NCI-H1436 treated with DMSO at 0.1 percent for 48 hours (cell line): ENCODE measurements at places on chromosomes 11 and 22.
A peak's percentile ranks its signal among the peaks of the same experiment; 100 is the strongest.

DNA sequence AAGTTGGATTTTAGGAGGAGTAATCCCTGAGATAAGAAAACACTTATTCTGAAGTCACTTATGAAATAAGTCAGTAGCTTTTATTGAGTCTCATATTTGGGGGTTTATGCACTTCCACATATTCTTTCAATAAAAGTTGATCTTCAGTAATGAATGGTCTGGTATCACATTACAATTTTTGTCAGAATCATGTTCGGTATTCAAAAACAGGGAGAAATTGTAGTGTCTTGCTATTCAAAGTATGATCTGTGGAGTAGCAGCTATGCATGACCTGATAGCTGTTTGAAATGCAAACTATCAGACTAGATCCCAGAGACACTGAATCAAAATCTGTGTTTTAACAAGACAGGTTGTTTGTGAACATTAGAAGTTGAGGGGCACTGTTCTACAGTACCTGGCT lies 857.6 kb downstream of the METTL15 start:
- no peak for DNase-seq

DNA sequence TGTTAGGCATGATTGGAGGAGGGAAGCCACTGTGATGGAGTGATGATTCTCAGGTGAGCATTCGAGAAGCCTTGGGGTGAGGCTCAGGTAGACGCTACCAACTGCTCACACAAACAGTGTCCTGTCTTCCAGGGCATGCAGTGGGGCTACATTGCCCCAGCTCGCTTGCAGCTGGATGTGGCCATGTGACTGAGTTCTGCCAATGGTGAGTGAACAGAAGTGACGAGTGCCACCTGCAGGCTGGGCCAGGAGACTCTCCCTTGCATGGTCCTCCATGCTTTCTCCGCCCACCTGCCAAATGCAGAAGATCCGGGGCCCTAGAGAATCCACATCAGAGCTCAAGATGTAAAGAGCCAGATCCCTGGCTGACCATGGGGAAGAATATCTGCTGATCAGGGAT lies 195.9 kb downstream of the BCR start:
- DNase-seq, result no peak

- no peak for DNase-seq
Observed at GRCh38 chr11:17563231-17563646, 16.2 kb downstream of the OTOG start.

- no peak for DNase-seq
Observed at GRCh38 chr11:26142891-26143290, 189.0 kb upstream of the ANO3 start.

DNA sequence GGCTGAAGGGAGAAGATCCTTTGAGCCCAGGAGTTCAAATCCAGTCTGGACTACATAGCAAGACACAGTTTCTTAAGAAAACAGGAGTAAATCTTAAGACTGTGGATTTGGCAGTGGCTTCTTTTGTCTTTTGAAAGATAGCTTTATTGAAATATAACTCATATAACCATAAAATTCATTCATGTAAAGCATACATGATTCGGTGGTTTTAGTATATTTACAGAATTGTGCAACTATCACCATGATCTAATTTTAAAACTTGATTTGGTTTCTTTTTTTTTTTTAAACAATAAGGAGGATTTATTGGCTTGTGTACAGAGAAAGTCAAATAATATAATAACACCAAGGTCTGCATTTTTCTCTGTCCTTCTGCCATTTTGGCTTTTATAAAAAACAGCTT lies 23.1 kb upstream of the PSMA1 start:
- DNase-seq, result no peak

- no peak for DNase-seq
Observed at GRCh38 chr11:92224054-92224406, 588 bp upstream of the FAT3 start.

DNA sequence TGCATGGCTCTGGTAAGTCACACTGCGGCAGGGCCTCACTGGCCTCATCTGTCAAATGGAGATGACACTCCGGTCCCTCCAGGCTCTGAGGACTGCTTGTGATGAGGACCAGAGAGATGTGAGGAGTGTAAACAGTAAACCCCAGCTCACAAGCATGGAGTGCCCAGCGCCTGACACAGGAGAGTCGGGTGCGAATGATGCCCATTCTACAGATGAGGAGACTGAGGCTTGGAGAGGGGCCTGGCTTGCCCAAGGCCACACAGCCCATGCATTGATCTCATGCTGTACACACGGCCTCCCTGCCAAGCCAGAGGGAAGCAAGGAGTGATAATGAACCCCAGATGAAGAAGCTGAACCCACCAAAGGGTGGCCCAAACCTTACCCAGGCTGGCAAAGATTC lies 37.2 kb downstream of the ELFN2 start:
- DNase-seq, result no peak

DNA sequence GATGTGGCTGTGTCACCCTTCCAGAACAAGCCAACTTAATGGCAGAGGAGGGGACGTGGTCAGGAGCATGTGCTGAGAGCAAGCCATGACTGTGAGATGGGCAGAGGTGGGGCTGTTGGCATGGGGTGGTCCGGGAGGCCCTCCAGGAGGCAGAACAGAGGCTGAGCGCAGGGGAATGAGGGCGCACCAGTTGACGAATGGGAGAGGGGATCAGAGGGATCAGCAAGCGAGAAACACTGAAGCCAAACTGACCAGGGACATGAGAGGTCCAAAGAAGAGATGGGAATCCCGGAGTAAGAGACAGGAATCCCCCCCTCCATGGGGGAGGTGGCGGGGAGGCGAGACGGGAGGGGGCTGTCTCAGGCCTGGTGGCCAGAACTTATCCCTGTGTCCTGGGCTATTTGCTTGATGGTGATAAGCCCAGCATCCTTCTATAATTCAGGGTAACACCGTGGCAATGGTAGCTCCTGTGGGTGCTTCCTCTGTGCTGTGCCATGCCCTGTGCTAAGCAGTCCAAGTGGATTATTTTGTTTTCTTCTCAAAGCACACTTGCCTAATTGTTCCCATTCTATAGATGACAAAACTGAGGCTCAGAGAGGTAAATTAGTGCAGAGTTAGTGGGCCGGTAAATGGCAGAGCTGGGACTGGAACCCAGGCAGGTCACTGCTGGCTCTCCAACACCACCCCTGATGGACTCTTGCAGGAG lies 83.4 kb upstream of the SHISAL1 start:
- DNase-seq, result no peak

DNA sequence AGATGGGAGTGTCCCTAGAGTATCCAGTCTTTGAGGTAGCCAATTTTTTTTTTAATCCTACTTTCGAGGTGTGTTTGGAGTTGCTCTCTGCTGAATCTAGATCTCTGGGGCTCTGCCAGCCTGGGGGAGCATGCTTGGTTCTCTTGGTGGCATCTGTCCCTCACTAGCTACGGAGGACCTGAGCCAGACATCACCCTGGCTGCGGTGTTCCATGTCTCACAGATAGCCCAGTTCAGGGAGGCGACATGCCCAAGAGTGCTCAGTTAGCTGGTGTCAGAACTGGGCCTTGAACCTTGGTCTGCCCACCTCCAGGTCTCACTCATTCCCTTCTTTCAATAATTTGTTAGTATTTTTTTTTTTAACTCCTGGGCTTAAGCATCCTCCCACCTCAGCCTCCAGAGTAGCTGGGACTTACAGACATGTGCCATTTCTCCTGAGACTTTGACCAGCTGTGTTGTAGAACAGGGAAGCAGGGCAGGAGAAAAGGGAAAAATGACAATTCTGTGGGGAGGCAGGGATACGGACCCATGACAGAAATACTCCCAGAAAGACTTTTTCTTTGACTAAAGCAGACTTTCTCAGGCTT lies 621 bp downstream of the HMOX1 start:
- no peak for DNase-seq

GRCh38 chr22:39949964-39950737 lies 10.0 kb upstream of the TMA7B start:
- no peak for DNase-seq

DNA sequence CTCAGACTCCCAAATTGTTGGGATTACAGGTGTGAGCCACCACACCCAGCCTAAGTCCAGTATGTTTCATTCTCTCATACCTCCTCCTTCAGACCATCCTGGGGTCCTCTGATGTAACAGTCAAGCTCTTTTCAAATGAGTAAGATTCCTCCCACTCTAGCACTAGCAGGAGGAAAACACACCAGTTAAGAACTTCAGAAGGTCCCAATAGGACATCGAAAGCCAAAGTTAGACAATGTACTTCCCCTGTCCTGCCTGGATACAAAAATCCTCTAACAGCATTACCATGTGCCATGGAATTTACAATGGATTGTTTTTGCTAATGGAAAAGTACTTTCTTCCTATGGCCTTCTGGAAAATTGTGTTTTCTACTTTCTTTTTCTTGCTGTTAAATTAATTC lies 67.1 kb downstream of the CCDC34 start:
- no peak for DNase-seq

DNA sequence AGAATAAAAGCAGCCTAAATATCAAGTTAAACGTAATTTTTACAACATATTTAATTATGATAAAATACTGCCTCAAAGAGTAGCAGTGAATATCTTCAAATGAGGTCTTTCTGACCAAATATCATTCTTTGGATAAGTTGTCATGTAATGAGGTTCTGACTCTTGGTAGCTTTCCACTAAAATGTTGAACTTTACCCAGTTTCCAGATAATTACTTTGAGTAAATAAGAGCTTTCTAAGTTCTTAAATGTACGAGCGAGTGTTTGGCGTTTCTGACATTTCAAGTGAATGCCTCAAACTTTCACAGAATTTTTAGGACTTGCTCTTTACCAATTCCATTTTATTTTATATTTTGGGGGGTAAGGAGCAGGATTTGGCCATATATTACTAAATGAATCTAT lies 1515.2 kb downstream of the FAM181B start:
- no peak for DNase-seq

GRCh38 chr22:30763815-30764673 lies 69.4 kb downstream of the OSBP2 start:
- peak; percentile 9 for DNase-seq

- no peak for DNase-seq
Observed at GRCh38 chr22:23850136-23850611, 7.5 kb upstream of the SLC2A11 start.

GRCh38 chr11:7573193-7573557 lies 59.4 kb downstream of the PPFIBP2 start:
- DNase-seq, result no peak

DNA sequence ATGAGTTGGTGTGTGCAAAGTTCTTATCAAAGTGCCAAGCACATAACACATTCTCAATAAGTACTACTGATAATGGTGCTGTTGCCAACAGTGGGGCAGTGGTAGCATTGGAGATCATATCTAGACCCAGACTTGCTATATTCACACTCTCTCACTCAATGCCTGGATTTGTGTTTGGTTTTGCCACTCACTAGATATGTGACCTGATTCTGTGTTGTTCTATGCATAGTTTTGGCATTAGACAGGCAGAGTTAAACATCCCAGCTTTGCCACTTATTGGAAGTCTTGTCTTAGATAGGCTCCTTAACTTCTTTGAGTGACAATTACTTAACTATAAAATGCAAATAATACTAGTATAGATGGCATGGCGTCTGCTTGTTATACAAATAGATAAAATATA lies 642.6 kb upstream of the CCDC179 start:
- no peak for DNase-seq

GRCh38 chr11:132422722-132423121 lies 1052.3 kb downstream of the NTM start:
- no peak for DNase-seq

GRCh38 chr22:36280379-36280778 lies 27.4 kb downstream of the APOL1 start:
- DNase-seq, result no peak

DNA sequence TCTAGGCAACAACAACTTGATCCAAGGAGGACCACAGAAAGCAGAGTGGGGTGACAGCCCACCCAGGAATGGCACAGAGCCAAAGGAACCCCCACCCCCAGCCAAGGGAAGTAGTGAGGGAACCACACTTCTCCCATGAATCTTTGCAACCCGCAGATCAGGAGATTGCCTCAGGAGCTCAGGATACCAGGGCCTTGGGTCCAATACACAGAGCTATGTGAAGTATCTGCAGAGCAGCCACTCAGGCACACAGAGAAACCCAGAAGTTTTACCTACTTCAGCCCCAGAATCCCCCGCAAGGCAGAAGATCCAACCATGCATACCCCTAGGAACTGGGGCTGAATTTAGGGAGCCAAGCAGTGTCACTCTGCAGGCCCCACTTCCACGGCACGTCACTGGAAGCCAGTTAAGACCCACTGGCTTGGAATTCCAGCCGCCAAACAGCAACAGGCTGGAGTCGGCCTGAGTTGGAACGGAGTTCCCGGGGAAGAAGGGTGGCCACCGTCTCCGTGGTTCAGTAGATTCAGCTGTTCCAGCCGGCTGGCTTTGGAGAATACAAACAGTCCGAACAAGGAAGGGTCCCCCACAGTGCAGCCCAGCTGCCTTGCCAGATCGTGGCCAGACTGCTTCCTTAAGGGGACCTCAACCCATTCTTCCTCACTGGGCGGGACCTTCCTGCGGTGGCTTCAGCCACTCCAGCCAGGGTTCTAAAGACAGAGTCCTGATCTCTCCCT lies 174.1 kb downstream of the TTC28 start:
- DNase-seq, result no peak

DNA sequence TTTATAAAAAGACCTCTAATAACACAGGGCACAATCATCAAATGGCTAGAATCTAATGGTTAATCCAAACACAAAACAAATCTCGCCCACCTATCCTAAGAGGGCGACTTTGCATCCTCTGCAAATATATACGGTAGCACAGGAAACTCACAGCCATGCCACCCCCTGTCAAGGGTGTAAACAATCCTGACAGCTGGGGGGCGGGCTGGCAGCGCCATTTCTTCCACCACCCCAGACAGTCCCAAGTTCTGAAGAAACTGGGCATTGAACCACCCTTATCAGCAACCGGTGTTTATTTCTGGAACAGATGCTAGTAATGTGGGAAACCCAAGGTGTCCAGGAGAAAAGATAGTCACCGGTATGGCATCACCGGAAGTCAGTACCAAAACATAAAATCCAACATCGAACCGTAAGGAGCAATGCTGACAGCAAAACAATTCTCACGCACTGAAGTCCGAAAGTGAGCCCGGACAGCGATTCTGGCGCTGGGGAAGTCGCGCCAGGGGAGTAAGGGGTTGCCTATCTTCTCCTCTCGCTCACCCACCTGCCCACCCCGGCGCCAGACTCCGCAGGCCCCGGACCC lies 825 bp downstream of the FBXO3 start:
- DNase-seq, result no peak

GRCh38 chr22:21624880-21625791 lies 4.7 kb downstream of the YDJC start:
- DNase-seq, result no peak

GRCh38 chr22:47442821-47443220 lies 680.4 kb downstream of the TBC1D22A start:
- DNase-seq, result no peak

- no peak for DNase-seq
Observed at GRCh38 chr11:70381872-70382861, 16.2 kb upstream of the CTTN start.

GRCh38 chr11:75308116-75308515 lies 43.3 kb downstream of the ARRB1 start:
- no peak for DNase-seq

DNA sequence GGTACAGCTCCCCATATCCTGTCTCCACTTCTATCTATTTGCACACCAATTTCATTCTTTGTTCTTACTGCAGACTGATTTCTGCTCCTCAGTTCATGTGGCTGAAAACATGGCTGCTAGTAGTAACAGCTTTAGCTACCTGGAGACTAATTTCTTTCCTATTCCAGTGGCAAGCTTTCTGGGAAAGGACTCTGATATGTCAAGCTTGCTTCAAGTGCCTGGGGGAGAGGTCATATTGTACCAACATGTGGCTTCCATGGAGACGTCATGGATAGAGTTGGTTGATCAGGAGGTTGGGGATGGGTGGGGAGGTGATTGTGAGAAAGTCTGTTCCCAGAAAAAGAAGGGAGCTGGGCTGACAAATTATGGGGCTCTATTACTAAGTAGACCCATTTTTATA lies 44.9 kb downstream of the ADM start:
- no peak for DNase-seq

- no peak for DNase-seq
Observed at GRCh38 chr22:17540481-17540880, 22.8 kb upstream of the SLC25A18 start.
